Activated naive CD8-positive, alpha-beta T cell treated with anti-CD3 and anti-CD28 coated beads, Interleukin-2, amount 10 ng/mL, durations not matched to agents 7 days and 5 days (primary cell): ENCODE measurements at places on chromosomes 1 and 21.

DNA sequence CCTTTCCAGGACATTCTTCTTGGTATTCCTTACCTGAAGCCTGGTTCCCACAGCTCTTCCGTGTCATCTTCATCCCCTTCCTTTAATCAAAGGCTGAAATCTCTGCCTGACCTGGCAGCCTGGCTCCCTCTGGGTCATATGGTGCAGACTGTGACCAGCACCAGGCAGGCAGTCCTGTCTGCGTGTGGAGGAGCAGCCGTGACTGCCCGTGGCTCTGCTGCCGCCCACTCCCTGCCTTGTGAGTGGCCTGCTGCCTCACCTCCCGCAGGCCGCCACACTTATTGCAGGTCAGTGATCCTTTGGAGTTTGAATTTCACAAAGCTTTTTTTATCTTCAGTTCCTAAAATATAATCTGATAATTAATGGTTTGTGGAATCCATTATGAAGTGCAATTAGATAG lies 36.2 kb upstream of the EPHA8 start:
- DNase-seq: no peak

DNA sequence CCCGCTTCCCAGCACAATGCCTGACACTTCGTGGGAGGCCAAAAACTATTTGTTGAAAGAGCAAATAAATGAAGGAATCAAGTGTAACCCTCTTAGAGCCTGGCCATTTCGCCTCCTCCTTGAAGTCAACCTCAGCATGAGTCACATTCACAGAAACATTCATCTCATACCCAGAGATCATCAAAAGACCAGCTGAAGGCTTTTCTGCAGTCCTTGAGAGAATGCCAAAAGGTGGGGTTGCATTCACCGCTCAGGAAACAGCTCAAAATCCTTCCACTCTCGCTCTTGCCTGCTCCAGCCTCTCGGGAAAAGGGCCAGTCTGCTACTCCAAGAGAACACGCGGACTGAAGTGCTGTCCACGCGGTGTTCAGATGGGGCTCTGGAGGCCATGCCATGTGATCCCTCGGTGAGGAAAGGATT lies 90.0 kb downstream of the VWA5B1 start:
- no peak for DNase-seq

DNA sequence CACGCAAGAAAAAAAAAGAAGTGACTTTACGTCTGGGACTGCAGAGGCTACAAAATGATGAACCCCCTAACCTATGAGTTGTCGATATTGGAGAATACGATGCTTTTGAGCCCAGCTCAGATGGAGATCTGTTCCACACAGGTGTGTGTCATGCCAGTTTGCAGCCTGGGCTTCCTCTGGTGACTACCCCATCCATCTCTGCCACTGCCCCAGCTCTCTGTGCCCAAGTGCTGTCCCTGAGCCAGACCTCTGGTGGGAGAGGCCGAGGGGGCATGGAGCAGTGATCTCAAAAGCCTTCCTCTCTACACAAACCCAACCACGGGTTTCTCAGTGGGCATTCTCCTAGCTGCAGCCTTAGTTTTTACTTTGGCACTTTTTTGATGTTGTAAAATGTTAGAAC lies 141.0 kb downstream of the CLIC6 start:
- no peak for DNase-seq

- DNase-seq: no peak
These were observed 32.8 kb upstream of the PTBP2 start for GRCh38 chr1:96688767-96689166.
